Right lobe of liver (tissue), 6 donors: ENCODE measurements at places on chromosomes 3 and 15. TPM values are rescaled to one million over a fixed set of nuclear protein-coding genes. Genes with fewer than 3 reads are reported as not detected.

DNA sequence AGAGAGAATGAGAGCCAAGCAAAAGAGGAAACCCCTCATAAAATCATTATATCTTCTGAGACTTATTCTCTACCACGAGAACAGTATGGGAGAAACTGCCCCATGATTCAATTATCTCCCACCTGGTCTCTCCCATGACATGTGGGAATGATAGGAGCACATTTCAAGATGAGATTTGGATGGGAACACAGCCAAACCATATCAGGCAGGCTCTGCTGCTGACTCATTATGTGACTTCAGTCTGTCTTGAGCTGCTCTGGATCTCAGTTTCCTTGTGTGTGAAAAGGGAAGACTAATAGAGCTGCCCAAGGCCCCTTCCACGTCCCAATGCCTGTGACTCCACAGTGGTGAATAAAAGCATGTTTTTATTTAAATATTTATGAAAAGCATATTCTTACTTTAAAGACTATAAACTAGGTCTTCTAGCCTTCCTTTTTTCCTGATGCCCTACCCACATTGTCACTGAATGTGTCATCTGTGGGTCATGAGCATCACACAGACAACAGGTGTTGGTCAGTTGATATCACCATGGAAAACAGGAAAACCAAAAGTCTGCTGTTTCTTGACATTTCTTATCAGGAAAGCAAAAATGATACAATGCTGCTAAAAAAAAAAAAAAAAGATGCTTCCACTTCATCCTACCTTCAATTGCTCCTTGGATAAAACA is 96.0 kb upstream of the PPP2R3A start:
- H3K27ac ChIP-seq = no peak overlapping the region
- no peaks in the 10 kb centered on the region for H3K27me3 ChIP-seq
- H3K4me1 ChIP-seq = no peaks in the 10 kb centered on the region
- no peak for DNase-seq
- no peaks in the 10 kb centered on the region for H3K36me3 ChIP-seq
- no peak overlapping the region for H3K4me3 ChIP-seq

The CCR1 gene
- total RNA-seq = 17.3 TPM

- H3K4me1 ChIP-seq = peaks cover 10% of the 10 kb centered on the region
- peak overlapping the region; percentile 71 for H3K4me3 ChIP-seq
- no peaks in the 10 kb centered on the region for H3K27me3 ChIP-seq
Observed at GRCh38 chr3:128617557-128618397, 32.8 kb downstream of the RPN1 start.

- no peak overlapping the region for H3K27ac ChIP-seq
- no peaks in the 10 kb centered on the region for H3K4me1 ChIP-seq
- H3K4me3 ChIP-seq = no peak overlapping the region
- no peaks in the 10 kb centered on the region for H3K36me3 ChIP-seq
- no peak for DNase-seq
Observed at GRCh38 chr3:87973906-87974305, 84.9 kb downstream of the CGGBP1 start.
